CD4-positive, alpha-beta T cell treated with Interferon gamma for 1 hour (primary cell): ENCODE measurements at places on chromosomes 2 and 18.

GRCh38 chr2:183059561-183059960, 19.0 kb upstream of the DUSP19 start:
- DNase-seq: no peak

- no peak for DNase-seq
Measured at GRCh38 chr2:127796389-127796788, 14.6 kb downstream of the WDR33 start.

GRCh38 chr18:3675446-3675845, 225.5 kb downstream of the TGIF1 start:
- no peak for DNase-seq

GRCh38 chr18:79825913-79826312, 28.2 kb downstream of the KCNG2 start:
- DNase-seq: peak; percentile 36

GRCh38 chr2:239475161-239476028, 74.6 kb upstream of the HDAC4 start:
- DNase-seq: no peak

- DNase-seq: no peak
Measured at GRCh38 chr2:18238209-18238608, 322.2 kb downstream of the RDH14 start.

DNA sequence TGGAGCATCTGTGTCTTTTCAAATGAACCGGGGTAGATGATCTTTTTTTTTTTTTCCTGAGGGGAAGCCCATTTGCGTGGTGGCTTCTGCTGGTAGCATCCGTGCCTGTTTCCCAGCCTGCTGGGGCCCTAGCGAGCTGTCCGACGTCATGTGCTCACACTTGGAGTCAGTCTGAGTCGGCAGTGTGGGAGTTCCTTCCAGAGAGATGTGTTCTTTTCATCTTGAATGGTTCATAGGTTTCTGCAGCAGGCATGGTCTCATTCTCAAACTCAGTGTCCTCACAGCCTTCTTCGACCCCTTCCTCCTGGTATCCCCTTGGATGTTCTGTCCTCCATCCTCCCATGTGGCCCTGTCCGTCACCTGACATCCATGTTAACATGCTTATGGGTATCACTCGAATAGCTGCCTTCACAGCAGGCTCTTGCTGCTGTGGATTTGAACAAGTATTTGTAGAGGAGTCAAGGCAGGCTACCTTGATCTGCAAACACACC, 51.0 kb downstream of the LDLRAD4 start:
- no peak for DNase-seq

GRCh38 chr2:182014284-182014683, 28.6 kb downstream of the PPP1R1C start:
- DNase-seq: no peak

DNA sequence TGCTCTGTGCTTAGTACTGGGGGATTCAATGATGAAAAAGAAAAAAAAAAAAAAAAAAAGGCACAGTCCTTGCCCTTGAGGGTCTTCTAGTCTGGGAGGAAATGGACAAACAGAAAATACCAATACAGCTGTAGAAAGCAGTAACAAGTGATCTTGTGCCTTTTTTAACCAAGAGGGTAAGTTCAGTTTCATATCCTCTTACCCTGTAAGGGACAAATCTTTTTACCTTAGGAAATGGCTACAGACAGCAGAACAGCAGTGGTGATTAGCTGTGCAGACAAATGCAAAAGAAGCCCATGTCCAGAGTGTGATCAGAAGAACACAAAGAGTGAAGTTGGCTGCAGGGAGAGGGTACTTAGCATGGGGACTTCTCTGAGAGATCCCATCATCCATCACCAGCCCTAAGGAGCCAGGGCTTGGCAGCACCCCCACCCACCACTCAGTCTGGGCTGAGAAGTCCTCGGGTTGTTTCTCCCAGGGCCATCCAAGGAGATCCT, 102.9 kb downstream of the ALPK2 start:
- no peak for DNase-seq

- no peak for DNase-seq
Measured at GRCh38 chr2:11007331-11008264, 95.9 kb downstream of the KCNF1 start.

- DNase-seq: peak; percentile 41
Measured at GRCh38 chr2:201128933-201129505, 13.1 kb downstream of the CFLAR start.

DNA sequence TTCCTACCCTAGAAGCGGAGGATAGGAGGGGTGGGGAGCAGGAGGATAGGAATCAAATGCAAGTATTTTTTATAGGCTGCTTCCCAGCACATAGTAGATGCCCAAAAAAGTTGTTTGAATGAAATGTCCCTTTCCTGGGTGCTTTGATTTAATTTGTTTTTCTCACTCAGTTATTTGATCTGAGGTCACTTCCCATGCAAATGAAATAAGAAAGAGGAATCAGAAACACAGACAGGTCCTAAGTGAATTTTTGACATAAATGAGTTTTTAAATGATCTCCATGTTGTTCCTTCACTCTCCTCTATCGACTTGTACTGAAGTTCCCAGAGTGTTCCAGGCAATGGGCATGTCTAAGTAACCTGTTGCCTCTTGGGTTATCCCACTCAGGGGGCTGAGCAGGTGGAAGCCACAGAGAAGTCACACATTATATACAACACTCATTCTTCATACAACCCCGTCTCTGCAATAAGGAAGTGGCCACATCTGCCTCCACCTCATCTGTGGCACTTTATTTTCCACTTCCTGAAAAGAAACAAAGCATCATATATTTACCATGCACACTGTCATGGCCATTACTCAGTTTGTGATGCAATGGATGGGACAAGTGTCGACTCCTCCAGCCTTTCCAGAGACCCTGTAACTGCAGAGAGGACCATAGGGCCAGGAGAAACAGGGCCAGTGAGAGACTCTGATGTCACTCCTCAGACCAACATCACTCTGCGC, 81.9 kb upstream of the ZNF397 start:
- peak; percentile 39 for DNase-seq

DNA sequence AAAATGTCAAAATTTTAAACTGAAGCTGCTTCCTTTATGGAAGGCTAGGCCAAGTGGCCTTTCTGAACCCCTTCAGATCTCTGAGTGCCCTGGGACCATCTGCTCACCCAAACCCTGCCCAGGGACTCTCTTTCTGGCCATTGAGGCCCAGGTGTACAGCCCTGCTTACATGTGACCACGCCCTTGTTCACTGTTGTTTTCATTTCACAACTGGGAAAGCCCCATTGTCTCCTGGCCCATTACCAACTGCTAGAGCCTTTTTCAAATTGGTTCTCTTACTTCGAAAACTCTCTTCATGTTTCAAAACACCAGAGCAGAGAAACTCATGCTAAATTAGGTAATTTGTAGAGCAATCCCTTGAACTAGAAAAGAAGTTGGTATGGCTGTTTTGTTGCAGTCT, 219.5 kb upstream of the TANK start:
- DNase-seq: no peak

GRCh38 chr2:97868986-97869721, 126.6 kb downstream of the TMEM131 start:
- no peak for DNase-seq

GRCh38 chr18:34028324-34028723, 196.4 kb downstream of the NOL4 start:
- no peak for DNase-seq

GRCh38 chr18:23193742-23194141, 58.5 kb downstream of the CABLES1 start:
- DNase-seq: no peak

DNA sequence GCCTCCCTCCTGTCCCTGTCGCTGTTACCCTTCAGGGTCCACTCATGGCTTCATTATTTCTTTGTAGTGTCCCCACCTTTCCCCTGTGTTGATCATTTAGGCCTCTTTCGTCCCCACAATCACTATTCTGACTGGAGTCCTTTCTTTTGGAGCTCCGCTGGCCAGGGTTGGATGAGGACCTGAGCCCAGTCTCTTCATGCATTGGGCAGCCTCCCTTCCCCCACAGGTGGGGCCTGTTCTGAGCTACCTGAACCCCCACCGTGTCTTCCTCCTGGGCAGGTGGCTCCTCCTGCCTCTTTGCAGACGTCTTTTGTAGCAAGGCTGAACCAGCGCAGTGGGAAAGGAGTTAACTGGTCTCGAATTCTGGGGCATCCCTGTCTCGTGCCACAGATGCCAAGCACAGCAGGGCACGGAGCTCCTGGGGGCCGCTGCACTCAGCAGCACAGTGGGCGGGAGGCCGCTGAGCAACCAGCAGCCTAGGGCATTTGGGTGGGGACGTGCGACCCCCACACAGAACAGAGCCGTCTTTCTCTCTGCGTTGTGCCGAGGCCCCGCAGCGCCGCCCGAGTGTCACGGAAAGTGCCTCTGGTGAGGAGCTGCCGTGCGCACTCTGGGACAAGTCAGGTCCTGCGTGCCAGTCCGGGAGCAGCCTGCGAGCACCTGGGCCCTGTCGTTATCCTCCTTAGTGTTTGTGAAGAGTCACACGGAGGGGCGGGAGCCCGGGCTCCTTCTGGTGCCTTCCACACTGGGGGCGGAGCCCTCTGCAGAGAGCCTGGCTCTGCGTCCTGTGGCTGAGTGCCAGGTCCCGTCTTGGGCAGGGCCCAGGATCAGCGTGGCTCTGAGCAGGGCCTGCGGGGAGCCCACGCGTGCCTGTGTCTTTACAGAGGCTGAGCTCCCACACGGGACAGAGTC, 130.1 kb downstream of the NFATC1 start:
- DNase-seq: no peak

DNA sequence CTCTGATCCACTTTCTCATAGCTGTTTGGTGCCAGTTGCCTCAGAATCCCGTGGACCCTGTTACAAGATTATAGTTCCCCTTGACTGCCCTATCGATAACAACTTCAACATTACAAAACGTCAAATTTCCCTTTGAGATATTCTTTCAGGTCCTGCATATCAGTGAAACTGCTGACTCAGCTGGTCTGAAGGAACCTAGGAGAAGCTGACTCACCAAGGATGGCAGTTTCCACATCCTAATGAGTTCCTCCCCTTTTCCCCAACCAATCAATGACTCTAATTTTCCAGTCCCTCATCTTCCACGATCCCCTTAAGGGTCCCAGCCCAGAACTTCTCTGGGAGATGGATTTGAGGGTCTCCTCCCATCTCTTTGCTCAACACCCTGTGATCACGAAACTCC, 27.6 kb upstream of the GNAL start:
- DNase-seq: no peak

DNA sequence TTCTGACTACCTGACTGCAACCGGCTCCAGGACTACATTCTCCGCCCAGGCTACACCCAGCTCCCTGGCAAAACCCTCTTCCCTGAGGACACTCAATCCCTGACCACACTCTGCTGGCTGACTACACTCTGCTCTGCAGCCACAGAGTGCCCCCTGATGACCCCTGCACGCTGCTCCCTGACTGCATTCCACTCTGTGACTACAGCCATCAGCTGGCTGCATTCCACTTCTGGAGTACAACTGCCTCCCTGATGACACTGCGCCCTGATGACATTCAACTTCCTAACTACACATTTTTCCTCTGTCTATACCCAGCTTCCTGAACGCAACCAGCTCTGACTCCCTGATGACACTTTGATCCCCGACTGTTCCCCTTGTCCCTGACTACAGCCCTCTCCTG, 71.3 kb upstream of the NRXN1 start:
- DNase-seq: no peak
